Vagina (tissue), 2 donors: ENCODE measurements at places on chromosomes 5 and 9. TPM values are rescaled to one million over a fixed set of nuclear protein-coding genes. Genes with fewer than 3 reads are reported as not detected.
A peak's percentile ranks its signal among the peaks of the same experiment; 100 is the strongest.

DBN1 gene
- 69.0 TPM for total RNA-seq

DNA sequence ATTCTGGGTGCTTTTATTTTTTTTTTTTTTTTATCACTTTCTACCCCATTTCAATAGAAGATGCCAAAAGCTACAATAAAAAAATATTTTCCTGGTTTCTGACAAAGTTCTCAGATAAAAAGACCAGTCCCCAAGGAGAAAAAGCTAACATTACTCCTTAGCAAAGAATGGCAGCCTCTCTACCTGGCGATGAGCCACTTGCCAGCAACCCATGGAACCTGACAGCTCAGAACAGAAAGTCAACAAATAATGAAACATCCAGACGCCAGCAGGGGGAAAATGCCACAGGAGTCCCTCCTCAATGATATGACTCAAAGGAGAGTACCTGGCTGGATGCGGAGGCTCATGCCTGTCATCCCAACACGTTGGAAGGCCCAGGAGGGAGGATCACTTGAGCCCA, 123.2 kb downstream of the MYO10 start:
- H3K27ac ChIP-seq: no peak overlapping the region
- no peak overlapping the region for H3K4me3 ChIP-seq
- H3K27me3 ChIP-seq: no peaks in the 10 kb centered on the region
- no peaks in the 10 kb centered on the region for H3K4me1 ChIP-seq

DNA sequence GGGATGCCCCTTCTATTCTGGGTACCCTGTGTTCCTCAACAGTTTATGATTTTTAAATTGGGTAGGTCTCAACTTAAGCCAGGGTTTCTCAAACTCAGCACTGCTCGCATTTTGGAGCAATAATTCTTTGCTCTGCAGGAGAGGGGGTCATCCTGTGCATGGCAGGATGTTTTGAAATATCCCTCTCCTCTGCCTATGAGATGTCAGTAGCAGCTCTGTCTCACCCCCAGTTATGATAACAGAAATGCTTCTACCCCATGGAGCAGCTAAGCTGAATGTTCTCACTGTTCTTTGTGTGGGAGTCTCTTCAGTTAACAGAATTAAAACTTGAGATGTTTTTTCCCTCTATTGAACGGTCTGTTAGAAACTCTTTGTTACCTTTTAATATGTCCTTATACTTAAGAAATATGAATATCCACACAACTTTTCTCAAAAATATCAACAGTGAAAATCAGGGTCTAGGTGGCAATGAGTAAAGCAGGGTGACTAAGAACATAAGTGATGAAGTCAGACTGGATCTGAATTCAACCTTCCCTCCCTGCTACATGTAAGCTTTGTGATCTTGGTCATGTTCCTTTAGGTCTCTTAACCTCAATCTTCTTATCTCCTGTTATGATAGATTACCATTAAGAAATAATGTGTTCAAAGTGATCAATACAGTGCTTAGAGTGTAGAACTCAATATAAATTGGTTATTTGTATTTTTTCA, 89.0 kb downstream of the CAMK4 start:
- H3K4me3 ChIP-seq: no peak overlapping the region
- DNase-seq: no peak
- H3K36me3 ChIP-seq: no peaks in the 10 kb centered on the region
- no peaks in the 10 kb centered on the region for H3K27me3 ChIP-seq
- no peak overlapping the region for H3K27ac ChIP-seq

FSD1L gene
- total RNA-seq: 4.2 TPM

CDC25C gene
- total RNA-seq: 2.0 TPM

CPLANE1 gene
- total RNA-seq: 26.5 TPM

DNA sequence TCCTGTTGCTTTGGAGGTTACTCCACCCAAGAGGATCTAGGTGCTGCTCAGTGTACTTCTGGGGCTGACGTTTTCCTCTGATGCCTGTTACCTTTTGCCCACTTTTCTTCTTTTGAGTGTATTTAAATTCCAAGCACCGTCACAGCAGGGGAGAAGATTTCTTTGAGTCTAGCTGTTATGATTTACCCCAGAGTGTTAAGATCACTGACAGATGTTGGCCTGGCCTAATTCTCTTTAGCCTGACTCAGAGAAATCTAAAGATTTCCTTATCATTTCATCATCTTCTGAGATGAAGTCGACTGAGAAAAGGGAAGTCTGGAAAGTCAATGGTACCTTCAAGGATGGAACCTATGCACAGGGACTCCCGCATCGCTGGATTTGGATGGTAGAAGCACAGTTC, 191.5 kb downstream of the FBXL7 start:
- no peaks in the 10 kb centered on the region for H3K27me3 ChIP-seq
- H3K4me3 ChIP-seq: no peak overlapping the region
- H3K4me1 ChIP-seq: peaks cover 44% of the 10 kb centered on the region
- no peak for DNase-seq
- no peaks in the 10 kb centered on the region for H3K36me3 ChIP-seq
- no peak overlapping the region for H3K27ac ChIP-seq

DNA sequence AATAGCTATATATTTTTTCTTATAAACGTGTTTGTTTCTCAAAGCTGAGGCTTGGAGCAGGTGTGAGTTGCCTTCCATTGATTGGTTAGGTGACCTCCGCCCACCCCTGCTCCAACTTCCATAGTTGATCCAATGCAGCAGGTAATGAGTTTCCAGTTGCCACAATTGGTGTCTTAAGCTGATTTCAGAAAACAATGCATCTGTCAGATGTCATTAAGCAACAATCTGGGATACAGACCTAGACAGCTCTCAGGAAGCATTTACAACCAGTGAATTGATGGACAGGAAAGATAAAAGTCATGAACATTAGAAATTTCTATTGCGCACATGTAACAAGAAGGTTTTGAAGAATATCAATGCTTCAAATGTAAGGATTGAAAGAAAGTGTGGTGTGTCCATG, 510.5 kb downstream of the SEMA5A start:
- no peak overlapping the region for H3K4me3 ChIP-seq
- H3K36me3 ChIP-seq: no peaks in the 10 kb centered on the region
- no peaks in the 10 kb centered on the region for H3K4me1 ChIP-seq
- H3K27ac ChIP-seq: no peak overlapping the region
- DNase-seq: no peak
- H3K27me3 ChIP-seq: no peaks in the 10 kb centered on the region

DNA sequence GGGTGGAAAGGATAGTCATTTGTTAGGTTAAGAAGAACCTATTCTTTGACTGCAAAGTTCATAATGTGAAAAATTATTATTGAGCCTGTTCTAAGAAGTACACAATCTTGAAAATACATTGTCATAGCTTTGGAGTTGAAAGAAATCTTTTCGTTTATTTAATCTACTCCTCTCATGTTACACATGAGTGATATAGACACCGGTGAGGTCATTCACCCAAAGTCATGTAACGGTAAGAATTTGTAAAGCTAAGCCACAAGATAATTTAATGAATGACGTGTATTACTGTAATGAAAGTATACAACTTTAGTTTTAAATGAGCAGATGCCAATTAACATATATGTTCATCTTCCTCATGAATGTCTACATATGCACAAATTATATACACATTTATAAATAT, 284.1 kb upstream of the PDE4D start:
- DNase-seq: no peak
- H3K4me1 ChIP-seq: no peaks in the 10 kb centered on the region
- H3K27me3 ChIP-seq: no peaks in the 10 kb centered on the region
- no peak overlapping the region for H3K4me3 ChIP-seq

GRCh38 chr9:16624744-16625117, 245.7 kb downstream of the BNC2 start:
- peaks cover 41% of the 10 kb centered on the region for H3K4me1 ChIP-seq
- DNase-seq: no peak
- H3K27me3 ChIP-seq: no peaks in the 10 kb centered on the region
- peak overlapping the region; percentile 13 for H3K27ac ChIP-seq

GRCh38 chr9:33472881-33473615, 676 bp downstream of the NOL6 start:
- DNase-seq: peak; percentile 70
- no peak overlapping the region for H3K27ac ChIP-seq
- H3K27me3 ChIP-seq: no peaks in the 10 kb centered on the region
- H3K4me1 ChIP-seq: peaks cover 22% of the 10 kb centered on the region
- peak overlapping the region; percentile 67 for H3K4me3 ChIP-seq
- peaks cover 33% of the 10 kb centered on the region for H3K36me3 ChIP-seq

SLC36A3 gene
- total RNA-seq: not detected

DNA sequence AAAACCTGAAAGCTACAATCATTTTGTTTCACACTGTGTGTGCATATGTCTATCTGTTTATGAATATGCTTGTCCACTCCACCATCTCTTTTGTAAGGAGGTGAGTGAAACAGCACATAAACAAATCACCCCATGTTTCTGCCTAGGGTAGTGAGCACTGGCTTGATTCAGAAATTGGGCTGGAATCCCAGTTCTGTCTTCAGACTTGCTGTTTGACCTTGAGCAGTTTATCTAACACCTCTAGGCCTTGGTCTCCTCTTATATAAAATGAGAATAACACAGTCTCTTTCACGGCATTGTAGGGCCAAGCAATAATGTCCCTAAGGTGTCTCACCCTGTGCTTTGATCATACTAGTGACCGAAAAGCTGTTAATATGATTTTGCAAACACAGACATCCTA, 61.2 kb downstream of the ZNF366 start:
- DNase-seq: no peak
- no peaks in the 10 kb centered on the region for H3K27me3 ChIP-seq
- H3K4me3 ChIP-seq: no peak overlapping the region

DNA sequence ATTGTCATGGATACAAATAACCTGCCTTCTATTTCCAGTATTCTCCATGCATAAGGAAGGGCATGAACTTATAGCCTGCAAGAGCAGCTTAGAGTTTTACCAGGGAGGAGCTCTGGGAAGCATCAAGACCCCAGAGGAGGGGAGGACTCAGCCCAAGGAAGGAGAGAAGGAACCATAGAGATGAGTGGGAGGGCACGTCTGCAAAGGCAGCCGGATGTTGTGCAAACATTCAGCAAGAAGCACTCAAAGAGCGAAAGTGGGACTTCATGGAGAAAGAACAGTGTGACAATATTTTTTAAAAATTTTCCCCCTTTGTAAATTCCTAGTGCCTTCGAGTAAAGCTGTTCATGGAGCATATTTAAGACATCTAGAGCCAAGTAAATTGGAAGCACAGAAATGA, 270.1 kb upstream of the PTGER4 start:
- H3K27ac ChIP-seq: no peak overlapping the region
- no peak for DNase-seq
- no peak overlapping the region for H3K4me3 ChIP-seq
- H3K4me1 ChIP-seq: peaks cover 32% of the 10 kb centered on the region
- H3K27me3 ChIP-seq: no peaks in the 10 kb centered on the region

PCDHA12 gene
- total RNA-seq: 0.25 TPM

DNA sequence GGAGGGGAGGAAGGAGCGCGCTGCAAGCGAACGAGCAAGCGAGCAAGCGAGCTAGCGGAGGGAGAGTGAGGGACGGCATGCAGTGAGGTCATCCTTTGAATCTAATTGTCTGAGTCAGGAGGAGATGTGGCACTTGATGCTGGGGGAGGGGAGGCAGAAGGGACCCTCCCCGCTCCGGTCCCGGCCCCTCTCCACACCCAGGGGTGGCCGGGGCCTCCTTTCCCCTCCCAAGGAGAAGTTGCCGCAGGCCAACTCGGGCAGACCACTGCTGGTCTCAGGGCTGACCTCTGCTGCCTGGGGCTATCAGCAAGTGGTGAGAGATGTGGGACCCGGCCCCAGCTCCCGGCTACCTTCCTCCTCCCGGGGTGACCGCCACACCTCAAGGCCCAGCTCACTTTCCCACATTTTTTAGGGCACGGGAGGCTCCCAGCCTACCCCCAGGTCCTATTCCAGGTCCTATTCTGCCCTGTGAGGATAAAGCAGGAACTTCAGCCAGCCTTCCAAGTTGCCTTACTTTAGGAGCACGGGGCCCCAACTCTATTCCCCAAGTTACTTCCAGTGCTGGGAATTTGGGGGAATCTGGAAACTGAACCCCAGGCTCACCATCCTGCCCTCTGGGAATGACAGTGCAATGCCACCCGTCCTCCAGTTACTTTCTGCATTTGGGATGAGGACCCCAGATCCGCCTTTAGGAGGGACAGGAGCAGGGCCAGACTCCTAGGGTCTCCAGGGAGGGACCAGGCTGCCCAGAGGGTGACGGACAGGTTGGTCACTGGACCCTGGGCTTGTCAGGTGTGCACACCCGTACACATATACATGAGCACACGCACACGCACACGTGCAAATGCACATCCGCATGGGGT, 11.1 kb downstream of the CNTFR start:
- H3K4me1 ChIP-seq: peaks cover 23% of the 10 kb centered on the region
- DNase-seq: no peak
- peak overlapping the region; percentile 35 for H3K4me3 ChIP-seq
- no peaks in the 10 kb centered on the region for H3K36me3 ChIP-seq
- peak overlapping the region; percentile 69 for H3K27ac ChIP-seq
- H3K27me3 ChIP-seq: no peaks in the 10 kb centered on the region

DNA sequence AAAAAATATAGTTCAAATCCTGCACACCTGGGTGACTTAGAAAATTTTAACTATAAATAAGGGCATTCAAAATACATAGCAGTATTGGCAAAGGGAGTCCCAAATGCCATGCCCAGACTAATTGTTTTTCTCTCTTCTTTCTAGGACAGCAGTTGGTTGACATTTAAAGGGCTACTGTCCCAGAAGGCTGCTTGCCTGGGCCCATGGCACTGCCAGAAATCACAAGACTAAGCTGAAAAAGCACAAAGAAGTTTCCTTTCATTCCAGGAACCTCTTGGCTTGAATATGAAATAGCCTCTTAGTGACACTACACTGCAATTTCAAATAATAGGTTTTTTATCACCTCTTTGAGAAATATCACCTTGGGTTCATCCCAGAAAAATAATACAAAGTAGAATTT, 388.9 kb upstream of the TRPC7 start:
- no peaks in the 10 kb centered on the region for H3K36me3 ChIP-seq
- no peak overlapping the region for H3K4me3 ChIP-seq
- no peak overlapping the region for H3K27ac ChIP-seq

- H3K36me3 ChIP-seq: no peaks in the 10 kb centered on the region
- H3K4me3 ChIP-seq: no peak overlapping the region
- no peak overlapping the region for H3K27ac ChIP-seq
- DNase-seq: no peak
- no peaks in the 10 kb centered on the region for H3K27me3 ChIP-seq
These were observed 42.3 kb downstream of the PWWP2A start for GRCh38 chr5:160076997-160077396.

DNA sequence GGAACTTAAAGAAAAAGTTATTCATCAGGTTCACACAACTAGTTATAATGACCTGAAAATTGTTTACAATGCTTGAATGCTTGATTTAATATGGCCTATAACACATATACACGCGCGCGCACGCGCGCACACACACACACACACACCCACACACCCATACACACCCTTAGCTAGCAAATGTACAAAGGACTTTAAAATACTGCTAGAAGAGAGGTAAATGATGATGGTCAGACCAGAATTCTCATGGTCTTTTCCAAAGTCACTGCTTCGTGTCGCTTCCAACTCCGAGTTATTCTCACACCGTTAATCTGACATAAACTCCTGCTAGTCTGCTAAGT, 5.9 kb downstream of the LSM11 start:
- no peaks in the 10 kb centered on the region for H3K27me3 ChIP-seq
- H3K27ac ChIP-seq: peak overlapping the region; percentile 3
- H3K4me3 ChIP-seq: no peak overlapping the region
- peaks cover 19% of the 10 kb centered on the region for H3K4me1 ChIP-seq
- DNase-seq: no peak

SCGB3A1 gene
- total RNA-seq: not detected

GRCh38 chr9:81096625-81097024, 592.7 kb downstream of the TLE1 start:
- no peaks in the 10 kb centered on the region for H3K27me3 ChIP-seq
- H3K4me3 ChIP-seq: no peak overlapping the region
- no peaks in the 10 kb centered on the region for H3K36me3 ChIP-seq
- DNase-seq: no peak

- H3K27ac ChIP-seq: no peak overlapping the region
- no peaks in the 10 kb centered on the region for H3K36me3 ChIP-seq
- no peaks in the 10 kb centered on the region for H3K27me3 ChIP-seq
- H3K4me1 ChIP-seq: no peaks in the 10 kb centered on the region
- no peak for DNase-seq
- H3K4me3 ChIP-seq: no peak overlapping the region
These were observed 1259.8 kb downstream of the PTPRD start for GRCh38 chr9:9352877-9353481.

CSF1R gene
- 21.4 TPM for total RNA-seq
